ENCODE measurements at places on chromosomes 13 and 19.

- no peak for DNase-seq
These were observed 6.7 kb upstream of the CCNP start for GRCh38 chr19:40232949-40233810.

DNA sequence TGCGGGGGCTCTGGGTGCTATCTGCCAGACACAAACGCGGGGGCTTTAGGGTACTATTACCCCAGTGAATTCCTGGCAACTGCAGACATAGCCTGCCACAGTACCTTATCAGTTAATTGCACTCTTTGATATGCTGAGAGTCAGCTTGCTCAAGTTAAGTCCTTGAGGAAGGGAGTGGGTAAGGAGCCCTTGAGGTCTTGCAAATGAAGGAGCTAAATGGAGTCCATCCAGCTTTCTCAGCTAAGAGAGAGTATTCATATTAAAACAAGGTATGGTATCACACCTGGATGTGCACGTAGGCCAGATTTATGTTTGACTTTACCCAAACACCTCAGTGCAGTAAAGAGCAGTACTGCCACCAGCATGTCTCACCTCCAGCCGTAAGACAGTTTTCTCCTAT, 11.5 kb upstream of the ZNF606 start:
- DNase-seq, result no peak

DNA sequence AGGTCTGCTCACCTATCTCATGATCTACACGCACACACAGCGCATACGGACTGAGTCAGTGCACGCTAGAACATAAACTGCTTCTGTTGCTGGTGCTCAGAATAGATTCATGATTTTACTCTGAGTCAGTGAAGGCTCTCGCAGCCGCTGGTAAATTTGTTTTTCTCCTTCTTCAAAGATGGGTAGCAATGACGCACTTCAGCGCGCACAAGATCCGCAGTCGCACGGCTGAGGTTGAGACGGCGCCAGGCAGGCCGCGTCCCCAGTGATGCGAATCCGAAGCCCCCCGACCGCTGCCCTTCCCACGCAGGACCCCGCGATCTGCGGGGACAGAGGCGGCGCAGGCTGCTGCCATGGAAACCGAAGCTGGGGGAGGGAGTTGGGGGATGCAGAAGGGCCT, 103.7 kb upstream of the USP29 start:
- no peak for DNase-seq

- no peak for DNase-seq
These were observed 2.8 kb upstream of the B3GLCT start for GRCh38 chr13:31196992-31197391.

DNA sequence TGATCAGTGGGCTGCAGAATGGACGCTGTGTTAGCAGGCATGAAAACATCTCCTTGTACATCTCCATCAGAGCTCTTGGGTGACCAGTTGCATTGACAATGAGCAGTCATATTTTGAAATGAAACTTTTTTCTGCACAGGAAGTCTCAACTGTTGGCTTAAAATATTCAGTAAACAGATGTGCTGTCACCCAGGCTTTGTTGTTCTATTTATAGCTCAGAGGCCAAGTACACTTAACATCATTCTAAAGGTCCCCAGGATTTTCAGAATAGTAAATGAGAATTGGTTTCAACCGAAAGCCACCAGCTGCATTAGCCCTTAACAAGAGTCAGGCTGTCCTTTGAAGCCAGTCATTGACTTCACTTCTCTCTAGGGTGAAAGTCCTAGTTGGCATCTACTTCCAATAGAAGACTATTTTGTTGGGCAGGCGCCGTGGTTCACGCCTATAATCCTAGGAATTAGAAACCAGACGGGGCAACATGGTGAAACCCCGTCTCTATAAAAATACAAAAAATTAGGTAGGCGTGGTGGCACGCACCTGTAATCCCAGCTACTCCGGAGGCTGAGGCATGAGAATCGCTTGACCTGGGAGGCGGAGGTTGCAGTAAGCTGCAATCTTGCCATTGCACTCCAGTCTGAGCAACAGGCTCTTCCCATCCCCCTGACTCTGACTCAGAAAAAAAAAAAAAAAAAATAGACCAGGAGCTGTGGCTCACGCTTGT, 7.9 kb upstream of the PDE4A start:
- DNase-seq, result no peak

- no peak for DNase-seq
These were observed 9.5 kb upstream of the ZNF541 start for GRCh38 chr19:47582320-47582909.

DNA sequence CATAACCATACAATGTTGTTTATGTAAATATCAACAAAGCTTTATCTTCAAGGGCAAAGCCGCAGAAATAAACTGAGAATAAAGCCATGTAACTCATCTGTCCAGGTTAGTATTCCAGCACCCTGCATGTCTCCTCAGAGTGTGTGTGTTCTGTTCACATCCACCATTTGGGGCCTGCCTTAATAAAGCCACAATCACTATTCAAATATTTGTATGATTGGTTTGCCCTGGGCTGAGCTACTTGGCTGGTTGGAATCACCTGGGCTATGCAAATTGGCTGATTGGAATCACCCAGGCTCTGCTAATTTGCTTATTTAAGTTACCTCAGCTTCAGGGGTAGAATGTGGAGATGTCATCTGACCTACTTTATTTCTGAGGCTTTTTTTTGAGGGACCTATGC, 42.4 kb upstream of the ZNF737 start:
- no peak for DNase-seq

- no peak for DNase-seq
These were observed 31.1 kb upstream of the SIAH3 start for GRCh38 chr13:45882626-45883025.

DNA sequence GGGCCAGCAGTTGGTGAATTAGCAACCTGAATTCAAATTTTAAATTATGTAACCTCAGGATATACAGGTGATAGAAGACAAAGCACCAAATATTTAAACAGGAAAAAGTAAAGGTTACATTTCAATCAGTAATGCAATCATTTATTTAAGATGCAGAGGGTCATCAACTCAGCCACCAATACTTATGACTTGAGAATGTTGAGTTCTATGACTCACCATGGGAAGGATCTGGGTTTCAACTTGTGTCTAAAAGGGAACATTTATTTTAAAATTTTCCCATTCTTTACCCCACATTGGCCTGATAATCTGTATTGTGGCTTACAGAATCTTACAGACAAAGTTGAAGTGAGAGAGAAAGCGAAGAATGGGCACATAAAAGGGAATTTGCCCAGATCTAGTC, 418.0 kb downstream of the NDFIP2 start:
- DNase-seq, result no peak

DNA sequence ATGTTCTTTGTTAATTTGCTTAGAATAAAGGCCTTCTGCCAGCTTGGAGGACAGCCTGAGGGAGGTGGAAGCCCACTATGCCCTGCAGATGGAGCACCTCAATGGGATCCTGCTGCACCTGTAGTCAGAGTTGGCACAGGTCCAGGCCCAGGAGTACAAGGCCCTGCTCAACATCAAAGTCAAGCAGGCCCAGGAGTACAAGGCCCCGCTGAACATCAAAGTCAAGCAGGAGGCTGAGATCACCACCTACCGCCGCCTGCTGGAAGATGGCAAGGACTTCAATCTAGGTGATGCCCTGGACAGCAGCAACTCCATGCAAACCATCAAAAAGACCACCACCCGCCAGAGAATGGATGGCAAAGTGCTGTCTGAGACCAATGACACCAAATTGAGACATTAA, 41.7 kb downstream of the ZNF85 start:
- no peak for DNase-seq

GRCh38 chr19:12821761-12822160, 12.6 kb downstream of the RTBDN start:
- no peak for DNase-seq

- DNase-seq, result no peak
These were observed 1703.6 kb downstream of the EFNB2 start for GRCh38 chr13:104831831-104832230.

GRCh38 chr19:17530586-17530985, 19.1 kb downstream of the PGLS start:
- no peak for DNase-seq

GRCh38 chr13:113110852-113111315, 5.3 kb downstream of the F7 start:
- DNase-seq, result no peak

- peak; percentile 3 for DNase-seq
These were observed 588 bp upstream of the DPY19L3 start for GRCh38 chr19:32404933-32405430.
